Midbrain (tissue), 1 donor: ENCODE measurements at places on chromosomes 6 and 20.

GRCh38 chr20:32052090-32052777 is at the start of gene HCK:
Gene HCK (plus strand): TSS chr20:32052242.
- no peak for DNase-seq

DNA sequence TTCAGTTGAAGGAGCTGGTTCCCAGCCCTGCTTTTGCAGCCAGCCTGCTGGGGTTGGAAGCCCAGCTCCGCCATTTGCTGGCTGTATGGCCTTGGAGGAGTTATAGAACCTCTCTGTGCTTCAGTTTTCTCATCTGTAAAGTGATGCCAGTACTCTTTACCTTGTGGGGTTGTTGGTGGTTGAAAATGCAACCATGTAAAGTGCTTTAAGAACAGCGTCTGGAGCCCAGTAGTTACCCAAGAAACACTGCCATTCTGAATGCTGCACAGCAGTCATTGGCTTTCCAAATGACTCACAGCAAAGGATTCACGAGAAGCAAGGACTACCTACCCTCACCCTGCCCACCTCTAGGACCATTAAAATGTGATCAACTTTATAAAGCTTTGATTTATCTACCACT is 154.4 kb downstream of the F13A1 start:
- DNase-seq = no peak

GRCh38 chr6:27374824-27375612 is 13.5 kb upstream of the ZNF391 start:
- peak; percentile 76 for DNase-seq

DNA sequence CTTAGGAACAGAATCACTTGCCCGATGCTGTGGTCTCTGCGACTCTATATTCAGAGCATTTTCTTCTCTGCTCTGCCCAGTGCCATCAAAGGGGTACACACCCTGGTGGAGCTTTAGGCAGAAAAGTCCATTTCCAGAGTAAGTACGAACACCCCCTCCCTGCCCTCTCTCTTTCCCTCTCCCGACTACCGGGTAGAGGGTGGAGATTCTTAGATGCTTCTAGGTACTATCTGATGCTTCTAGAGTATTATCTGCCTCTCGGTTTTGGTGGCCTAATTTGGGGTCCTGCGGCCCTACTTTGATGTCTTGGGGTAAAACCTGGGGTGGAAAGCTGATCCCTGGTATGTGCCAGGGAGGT is 245.4 kb upstream of the SOX4 start:
- DNase-seq = no peak

- no peak for DNase-seq
Observed at GRCh38 chr6:5665173-5665572, 341.6 kb downstream of the NRN1 start.

DNA sequence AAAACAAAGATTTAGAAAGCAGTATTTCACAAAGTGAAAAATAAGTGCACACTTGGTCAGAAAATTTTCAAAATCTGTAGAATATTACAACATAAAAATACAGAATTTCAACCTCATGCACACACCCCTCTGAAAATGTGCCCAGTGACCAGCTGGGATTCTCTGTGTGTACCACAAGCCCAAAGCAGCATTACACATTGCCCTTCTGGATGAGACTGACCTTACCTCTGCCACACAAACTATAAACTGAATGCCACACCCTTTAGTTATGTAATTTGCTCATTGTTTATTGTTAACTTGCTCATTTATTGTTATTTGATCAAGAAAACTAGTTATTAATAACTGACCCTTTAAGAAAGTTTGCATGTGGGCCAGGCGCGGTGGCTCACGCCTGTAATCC is 303.0 kb downstream of the FOXC1 start:
- no peak for DNase-seq

DNA sequence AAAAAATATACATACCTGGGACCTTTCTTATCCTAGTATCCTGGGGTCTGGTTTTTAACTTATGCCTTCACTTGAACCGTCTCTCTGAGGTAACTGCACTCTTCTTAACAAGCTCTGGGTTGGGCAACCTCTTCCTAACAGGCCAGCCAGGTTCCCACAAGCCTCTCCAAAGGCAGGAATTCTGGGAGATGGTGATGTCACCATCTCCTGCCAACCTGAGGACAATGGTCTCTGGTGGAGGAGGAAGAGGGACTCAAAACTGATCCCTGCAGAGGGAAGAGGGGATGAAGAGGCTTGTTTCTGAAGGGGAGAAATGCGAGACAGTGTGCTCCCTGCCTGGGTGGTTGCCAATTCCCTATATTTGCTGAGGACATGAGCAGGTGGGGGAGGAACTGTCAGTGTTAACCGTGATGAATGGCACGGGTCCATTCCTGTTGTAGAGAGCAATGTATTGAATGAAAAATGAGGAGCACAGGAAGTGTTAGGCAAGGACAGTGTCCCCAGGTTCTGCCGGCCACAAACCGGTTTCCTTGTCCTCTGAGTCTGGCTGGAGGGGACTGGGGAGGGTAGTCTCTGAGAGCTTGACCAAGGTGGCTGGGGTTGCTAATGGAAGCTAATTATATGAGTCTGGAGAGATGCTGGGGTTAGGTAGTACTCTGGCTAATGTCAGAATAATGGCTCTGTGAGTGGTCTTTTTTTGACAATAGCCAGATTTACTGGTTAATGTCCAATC is 95.5 kb downstream of the KCNB1 start:
- DNase-seq = no peak

DNA sequence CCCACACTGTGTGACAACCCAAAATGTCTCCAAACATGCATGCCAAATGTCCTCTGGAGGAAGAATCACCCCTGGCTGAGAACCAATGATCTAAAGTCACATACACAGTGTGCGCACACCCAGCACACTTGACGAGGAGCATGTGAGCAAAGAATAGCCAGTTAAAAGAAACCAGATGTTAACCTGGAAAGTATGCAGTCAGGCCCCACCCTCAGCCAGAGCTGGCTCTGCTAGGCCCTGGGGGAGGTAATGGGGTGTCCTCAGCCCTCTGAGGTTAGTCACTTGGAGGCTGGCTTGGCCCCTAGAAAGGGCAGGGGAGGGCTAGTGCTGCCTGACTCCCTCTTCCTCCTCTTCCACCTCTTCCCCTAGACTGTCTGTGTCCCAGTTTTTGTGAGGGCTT is 15.2 kb upstream of the GUCA1A start:
- no peak for DNase-seq

- no peak for DNase-seq
Observed at GRCh38 chr6:119791736-119792135, 442.2 kb upstream of the MAN1A1 start.

GRCh38 chr6:40856271-40856670 is 182.8 kb downstream of the UNC5CL start:
- no peak for DNase-seq

- DNase-seq = no peak
Observed at GRCh38 chr6:137750297-137750696, 116.8 kb upstream of the TNFAIP3 start.

- no peak for DNase-seq
Observed at GRCh38 chr6:146990284-146990683, 213.9 kb upstream of the STXBP5 start.

DNA sequence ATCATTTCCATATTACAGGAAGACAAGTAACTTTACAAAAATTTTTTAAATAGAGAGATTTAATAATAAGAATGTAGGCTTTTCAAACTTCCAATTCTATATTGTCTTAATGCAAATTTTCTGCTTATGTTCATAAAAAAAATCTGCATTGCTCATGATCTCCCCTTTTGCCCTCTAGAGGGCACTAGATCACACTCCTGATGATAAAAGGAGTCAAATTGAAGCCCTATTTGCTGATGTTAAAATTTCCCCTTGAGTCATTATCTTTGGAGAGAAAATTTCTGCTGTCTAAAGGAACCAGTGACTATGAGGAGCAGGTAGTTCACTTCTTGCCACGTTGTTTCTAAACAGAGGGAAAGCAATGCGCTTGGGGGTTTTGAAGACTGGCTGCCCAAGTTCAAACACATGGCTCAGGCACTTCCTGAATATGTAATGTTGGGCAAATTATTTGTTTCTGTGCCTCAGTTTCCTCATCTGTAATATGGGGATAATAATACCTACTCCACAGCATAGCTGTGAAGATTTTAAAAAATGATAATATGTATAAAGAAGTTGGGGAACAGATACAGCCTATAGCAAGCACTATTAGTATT is 874.2 kb downstream of the TFAP2A start:
- peak; percentile 17 for DNase-seq

- peak; percentile 24 for DNase-seq
Observed at GRCh38 chr6:152748843-152749242, 1.8 kb upstream of the VIP start.

DNA sequence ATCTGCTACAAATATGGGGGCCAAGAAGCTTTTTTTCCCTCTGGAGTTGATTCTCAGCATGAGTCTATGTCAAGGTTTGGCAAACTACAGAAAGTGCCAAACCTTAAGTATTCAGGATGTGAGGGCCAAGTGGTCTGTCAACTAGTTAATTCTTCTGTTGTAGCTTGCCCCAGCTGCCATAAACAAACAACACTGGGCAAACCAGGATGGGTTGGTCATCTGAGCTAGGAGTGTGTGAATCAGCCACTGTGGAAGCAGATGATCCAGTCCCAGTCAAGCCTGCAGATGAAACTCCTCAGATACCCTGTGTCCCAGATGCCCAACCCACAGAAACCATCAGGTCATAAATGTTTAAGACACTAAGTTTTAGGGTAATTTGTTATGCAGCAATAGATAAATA is 103.0 kb upstream of the MOCS1 start:
- no peak for DNase-seq

- DNase-seq = no peak
Observed at GRCh38 chr6:109242925-109243324, 139.3 kb downstream of the CD164 start.

DNA sequence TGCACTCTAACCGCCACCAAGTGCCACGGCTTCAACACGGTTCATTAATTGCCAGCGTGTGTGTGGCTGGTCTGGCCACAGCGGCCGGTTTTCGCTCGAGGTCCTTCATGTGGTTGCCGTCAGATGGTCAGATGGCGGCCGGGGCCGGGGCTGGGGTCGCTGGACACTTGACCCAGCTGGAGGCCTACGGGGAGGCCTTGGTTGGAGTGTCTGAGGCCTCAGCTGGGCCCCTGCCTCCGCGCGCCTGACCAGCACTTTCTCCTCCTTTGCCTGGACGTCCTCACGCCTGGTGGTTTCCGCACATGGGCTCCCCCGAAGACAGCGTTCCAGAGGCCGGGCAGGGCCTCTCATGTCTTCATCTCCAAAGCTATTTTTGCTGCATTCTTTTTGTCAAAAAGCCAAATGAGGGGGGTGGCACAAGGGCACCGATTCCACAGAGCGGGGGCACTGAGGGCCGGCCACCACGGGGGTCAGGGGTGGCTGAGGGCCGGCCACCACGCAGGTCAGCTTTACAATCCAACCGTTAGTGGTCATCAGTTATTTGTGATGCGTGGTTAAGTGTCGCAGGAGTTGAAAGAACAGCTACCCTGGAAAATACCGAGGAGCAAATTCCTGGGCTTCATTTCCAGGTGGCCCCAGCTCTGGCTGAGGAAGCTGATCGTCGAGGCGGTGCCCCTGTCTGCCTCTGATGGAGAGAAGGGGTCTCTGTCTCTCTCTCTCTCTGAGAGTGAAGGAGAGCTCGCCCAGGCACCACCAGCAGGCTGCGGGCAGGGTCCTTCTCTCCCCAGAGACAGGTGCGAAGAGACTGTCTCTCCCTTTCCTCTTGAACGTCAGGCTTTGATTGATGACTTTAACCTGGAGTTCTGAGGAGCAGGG is 50.5 kb upstream of the FRMD1 start:
- DNase-seq = no peak

DNA sequence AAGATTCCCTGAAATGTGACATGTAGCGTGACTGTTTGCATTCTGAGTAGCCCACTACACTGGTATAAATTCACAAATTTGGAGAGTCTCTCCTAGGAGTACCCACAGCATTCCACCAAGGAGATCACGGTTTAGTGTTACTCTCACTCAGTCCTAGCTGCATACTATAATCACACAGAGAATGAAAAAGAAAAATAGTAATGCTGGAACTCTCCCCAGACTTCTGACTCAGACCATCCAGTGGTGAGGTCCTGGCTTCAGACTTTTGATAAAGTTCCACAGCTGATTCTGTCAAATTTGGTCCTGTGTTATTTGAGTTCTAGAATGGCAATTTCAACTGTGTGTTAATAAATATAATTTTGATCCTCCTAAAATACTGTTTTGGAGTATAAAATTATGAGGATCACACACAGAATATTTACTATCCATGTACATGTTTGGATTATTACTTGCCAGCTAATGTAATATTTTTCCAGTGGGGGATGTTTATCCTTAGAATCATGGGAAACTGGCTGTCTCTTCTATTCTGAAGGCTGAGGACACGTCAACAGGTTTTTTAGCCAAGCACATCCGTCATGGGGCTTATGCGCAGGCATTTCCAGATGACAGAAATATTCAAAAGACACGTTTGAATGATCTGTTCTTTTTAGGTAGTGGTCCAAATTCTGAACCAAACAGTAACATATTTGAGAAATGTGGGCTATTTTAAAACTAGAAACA is 5.1 kb upstream of the KIAA0408 start:
- no peak for DNase-seq

DNA sequence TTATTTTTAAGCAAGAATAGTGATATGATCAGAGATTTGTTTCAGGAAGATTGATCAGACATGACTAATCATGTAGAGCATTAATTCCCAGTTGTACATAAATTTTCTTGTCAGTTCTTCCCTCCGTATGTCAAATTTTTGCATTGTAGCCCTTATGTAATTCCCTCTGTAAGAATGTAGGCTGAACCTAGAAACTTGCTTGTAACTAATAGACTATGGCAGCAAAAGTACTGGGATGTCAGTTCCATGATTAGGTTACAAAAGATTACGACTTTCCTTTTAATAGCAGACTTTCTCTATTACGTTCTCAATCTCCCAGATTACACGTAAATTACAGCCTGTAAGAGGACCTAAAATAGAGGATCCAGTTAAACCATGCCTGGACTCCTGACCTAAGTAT is 79.4 kb upstream of the EPHA7 start:
- DNase-seq = no peak

- DNase-seq = no peak
Observed at GRCh38 chr6:14770572-14770971, 475.3 kb upstream of the JARID2 start.

DNA sequence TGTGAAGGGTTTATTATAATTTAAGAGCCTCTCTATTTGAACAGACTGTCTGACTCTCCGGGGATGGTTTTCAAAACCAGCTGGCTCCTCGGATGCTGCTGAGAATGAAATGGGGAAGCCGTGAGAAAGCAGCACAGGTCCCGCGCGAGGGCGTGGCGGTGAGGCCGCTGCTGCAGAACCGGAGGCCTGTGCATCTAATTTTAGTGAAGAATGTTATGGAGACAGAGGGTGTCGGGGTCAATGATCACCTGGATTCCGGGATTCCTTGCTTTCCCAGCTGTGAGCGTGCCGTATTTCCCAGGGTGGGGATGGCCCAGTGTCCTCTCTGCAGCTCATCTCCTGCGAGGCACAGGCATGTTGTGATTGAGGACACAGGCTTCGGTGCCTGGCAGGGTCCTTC is 348.0 kb downstream of the CDH4 start:
- no peak for DNase-seq

DNA sequence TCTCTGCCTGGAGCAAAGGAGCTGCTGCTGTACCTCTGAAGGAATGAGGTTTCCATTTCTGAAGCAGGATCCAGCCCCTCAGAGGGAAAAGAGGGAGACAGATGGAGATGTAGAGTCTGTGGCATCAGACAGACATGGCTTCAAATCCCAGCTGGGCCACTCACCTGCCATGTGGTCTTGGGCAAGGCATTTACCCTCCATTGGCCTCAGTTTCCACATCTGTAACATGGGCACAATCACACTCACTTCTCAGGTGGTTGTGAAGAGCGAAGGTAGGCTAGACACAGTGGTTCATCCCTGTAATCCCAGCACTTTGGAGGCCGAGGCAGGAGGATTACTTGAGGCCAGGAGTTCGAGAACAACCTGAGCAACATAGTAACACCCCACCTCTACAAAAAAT is 32.4 kb upstream of the CCDC167 start:
- no peak for DNase-seq
